ENCODE measurements at places on chromosomes 6 and 20.

DNA sequence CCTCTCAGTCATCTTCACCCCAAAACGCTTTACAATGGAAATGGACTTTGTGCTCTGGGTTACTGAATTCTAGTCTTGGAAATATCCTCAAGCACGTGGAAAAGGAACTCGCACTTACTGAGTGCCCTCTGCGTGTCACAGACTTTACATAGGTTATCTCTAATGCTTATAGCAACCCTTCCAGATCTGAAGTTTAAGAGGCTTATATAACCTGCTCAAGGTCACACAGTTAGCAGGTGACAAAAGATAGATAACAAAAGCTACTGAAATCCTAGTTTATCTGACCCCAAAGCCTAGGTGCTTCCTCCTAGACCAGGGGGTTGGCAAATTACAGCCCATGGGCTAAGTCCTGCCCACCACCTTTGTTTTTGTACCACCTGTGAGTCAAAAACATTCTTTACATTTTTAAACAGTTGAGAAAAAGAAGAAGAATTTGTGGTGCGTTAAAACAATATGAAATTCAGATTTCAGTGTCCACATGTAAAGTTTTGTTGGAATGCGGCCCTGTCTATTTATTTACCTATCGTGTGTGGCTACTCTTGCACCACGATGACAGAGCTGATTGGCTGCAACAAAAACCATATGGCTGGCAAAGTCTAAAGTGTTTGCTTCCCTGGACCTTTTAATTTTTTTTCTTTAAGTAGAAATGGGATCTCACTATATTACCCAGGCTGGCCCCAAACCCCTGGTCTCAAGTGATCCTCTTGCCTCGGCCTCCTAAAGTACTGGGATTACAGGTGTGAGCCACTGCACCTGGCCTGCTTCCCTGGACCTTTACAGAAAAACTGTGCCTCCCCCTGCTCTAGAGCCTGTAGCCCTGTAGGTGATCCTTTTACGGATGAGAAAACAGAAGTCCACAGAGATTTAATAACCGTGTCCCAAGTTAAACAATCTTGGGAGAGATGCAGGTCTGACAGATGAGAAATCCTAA, 110.2 kb upstream of the RREB1 start:
- no peak overlapping the region for H3K4me3 ChIP-seq
- no peaks in the 10 kb centered on the region for H3K36me3 ChIP-seq
- no peaks in the 10 kb centered on the region for H3K4me1 ChIP-seq
- no peaks in the 10 kb centered on the region for H3K27me3 ChIP-seq
- DNase-seq: no peak
- H3K27ac ChIP-seq: no peak overlapping the region

DNA sequence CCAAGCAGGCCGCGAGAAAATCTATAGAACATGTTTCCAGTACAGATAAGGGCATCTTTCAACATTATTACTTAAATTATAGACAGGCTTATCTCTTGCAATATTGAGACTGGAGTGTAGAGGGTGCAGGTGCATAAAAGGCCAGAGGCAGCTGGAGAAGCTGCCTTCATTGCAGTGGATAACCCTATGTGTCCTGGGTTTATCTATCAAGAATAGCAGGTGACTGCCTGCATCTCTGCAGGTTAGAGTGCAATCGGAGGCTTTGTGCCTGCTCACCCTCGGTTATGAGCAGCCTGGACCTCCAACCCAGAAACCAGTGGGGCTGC, 28.7 kb upstream of the ECI2 start:
- no peaks in the 10 kb centered on the region for H3K4me1 ChIP-seq
- no peaks in the 10 kb centered on the region for H3K27me3 ChIP-seq
- H3K27ac ChIP-seq: no peak overlapping the region
- H3K36me3 ChIP-seq: no peaks in the 10 kb centered on the region

DNA sequence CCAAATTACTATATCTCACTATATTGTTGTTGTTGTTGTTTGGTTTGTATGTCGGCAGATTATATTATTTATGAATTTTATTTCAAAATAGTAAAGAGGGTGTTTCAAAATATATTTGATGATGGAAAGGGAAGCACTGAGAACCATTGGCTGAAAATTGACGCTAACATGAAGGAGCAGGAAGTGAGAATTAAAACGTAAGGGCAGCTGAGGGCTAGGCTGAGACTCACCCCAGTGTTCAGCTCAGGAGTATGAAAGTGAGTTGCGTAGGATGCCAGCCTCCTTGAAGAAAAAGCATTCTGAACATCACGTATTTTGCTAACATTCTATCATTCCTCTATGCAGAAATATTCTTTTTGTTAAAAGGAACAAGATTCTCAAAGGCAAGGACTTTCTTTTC, 10.7 kb upstream of the IPCEF1 start:
- no peak overlapping the region for H3K27ac ChIP-seq
- H3K27me3 ChIP-seq: no peaks in the 10 kb centered on the region
- H3K4me1 ChIP-seq: no peaks in the 10 kb centered on the region
- DNase-seq: no peak
- no peaks in the 10 kb centered on the region for H3K36me3 ChIP-seq

DNA sequence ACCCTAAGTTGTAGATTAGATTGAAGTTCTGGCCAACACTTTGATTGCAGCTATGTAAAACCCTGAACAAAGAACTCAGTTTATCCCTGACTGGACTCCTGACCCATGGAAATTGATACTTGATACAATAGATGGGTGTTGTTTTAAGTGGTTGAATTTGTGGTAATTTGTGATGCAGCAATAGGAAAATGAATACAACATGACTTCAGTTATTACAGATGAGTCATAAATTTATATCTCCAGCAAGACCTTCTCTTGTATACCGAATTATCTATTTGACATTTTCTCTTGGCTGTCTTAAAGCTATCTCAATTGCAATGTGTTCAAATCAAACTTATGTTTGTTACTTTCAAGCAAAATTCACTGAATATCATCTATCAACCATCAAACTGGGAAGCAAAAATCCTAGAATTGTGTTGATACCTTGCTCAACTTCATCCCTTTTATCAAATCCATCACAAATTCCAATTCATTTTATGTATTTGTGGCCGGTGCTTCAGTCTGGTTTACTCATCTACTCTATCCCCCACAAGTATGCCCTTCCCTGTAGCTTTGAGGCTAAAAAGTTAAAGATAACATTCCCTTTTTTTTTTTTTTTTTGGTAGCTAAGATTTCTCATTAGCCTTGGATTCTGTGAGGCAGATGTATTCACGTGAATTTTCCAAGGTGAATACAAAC, 129.4 kb upstream of the CENPW start:
- no peaks in the 10 kb centered on the region for H3K27me3 ChIP-seq
- H3K27ac ChIP-seq: no peak overlapping the region
- H3K36me3 ChIP-seq: no peaks in the 10 kb centered on the region
- H3K4me1 ChIP-seq: no peaks in the 10 kb centered on the region

- no peak for DNase-seq
- H3K36me3 ChIP-seq: peaks cover 90% of the 10 kb centered on the region
- peaks cover 38% of the 10 kb centered on the region for H3K4me1 ChIP-seq
- H3K27me3 ChIP-seq: no peaks in the 10 kb centered on the region
Observed at GRCh38 chr6:152267967-152268845, 369.0 kb downstream of the SYNE1 start.

- no peaks in the 10 kb centered on the region for H3K4me1 ChIP-seq
- no peak overlapping the region for H3K27ac ChIP-seq
- H3K4me3 ChIP-seq: no peak overlapping the region
- DNase-seq: no peak
- no peaks in the 10 kb centered on the region for H3K36me3 ChIP-seq
Observed at GRCh38 chr6:140732155-140732554, 1357.7 kb upstream of the CITED2 start.

DNA sequence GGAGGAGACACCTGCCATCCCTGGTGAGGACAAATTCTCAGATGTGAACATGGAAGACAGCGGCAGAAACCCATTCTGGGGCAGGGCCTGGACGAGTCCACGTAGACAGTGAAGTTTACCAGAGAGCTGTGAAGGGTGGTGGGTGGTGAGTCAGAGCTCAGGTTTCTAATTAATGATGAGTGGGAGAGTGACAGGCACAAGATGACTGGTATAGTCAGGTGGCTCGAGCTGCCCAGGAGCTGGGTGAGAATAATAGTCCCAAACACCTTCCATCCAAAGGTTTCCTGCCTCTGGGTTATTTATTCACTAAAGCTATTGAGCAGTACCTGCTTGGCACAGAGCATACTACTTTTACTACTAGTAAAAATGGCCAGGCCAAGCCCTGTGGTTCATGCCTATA, 6.0 kb downstream of the TLDC2 start:
- H3K36me3 ChIP-seq: no peaks in the 10 kb centered on the region
- no peak overlapping the region for H3K27ac ChIP-seq
- no peak for DNase-seq
